ENCODE measurements at places on chromosomes 1 and 21. TPM values are rescaled to one million over a fixed set of nuclear protein-coding genes. Genes with fewer than 3 reads are reported as not detected.

Gene TBX19
- total RNA-seq = 1.8 TPM

Gene S100A14
- total RNA-seq = not detected

- H3K36me3 ChIP-seq = no peaks in the 10 kb centered on the region
- no peaks in the 10 kb centered on the region for H3K27me3 ChIP-seq
- DNase-seq = no peak
- no peak overlapping the region for H3K4me3 ChIP-seq
Observed at GRCh38 chr1:118217141-118217838, 32.3 kb upstream of the SPAG17 start.

Gene FCRL1
- 0.98 TPM for total RNA-seq

DNA sequence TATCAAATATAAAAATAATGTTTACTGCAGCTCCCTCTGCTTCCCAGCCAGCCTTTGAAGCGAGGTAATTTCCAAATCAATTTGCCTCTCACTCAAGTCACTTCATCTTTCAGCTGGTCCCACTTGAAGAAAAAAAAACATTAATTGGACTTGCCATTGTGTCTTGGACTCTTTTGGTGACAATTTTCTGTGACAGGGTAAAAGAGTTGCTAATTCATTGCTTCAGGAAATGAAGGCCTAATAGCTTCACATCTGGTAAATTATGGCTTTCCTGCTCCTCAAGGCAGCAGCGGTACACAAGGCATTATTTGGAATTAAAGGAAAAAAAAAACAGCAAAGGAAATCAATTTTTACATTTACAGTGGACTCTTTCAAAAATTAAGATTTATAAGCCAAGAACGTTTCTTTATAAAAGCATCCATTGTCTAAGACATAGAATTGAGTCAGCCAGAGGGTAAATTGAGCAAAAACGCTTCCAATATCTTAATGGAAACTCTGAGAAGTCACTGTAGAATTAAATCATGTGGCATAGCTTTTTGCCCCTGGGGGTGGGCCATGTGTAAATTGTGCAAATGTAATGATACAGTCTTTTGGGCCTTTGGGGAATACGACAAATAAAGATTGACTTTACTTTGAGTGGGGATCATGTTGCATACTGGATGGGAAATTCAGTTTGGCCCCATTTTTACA is 102.5 kb downstream of the LYPLAL1 start:
- H3K27me3 ChIP-seq = no peaks in the 10 kb centered on the region
- H3K27ac ChIP-seq = no peak overlapping the region
- no peaks in the 10 kb centered on the region for H3K4me1 ChIP-seq

GRCh38 chr21:15627823-15628222 is 102.0 kb upstream of the USP25 start:
- no peaks in the 10 kb centered on the region for H3K36me3 ChIP-seq
- no peaks in the 10 kb centered on the region for H3K4me1 ChIP-seq
- no peaks in the 10 kb centered on the region for H3K27me3 ChIP-seq

Gene LMOD1
- not detected for total RNA-seq

- H3K36me3 ChIP-seq = no peaks in the 10 kb centered on the region
- H3K4me1 ChIP-seq = no peaks in the 10 kb centered on the region
- H3K27ac ChIP-seq = no peak overlapping the region
- H3K27me3 ChIP-seq = no peaks in the 10 kb centered on the region
Observed at GRCh38 chr1:220330265-220330664, 58.0 kb upstream of the RAB3GAP2 start.

Gene KCNK2
- total RNA-seq = not detected

GRCh38 chr1:11845641-11846335 is 1.8 kb downstream of the NPPA start:
- DNase-seq = no peak
- peaks cover 19% of the 10 kb centered on the region for H3K36me3 ChIP-seq
- no peak overlapping the region for H3K27ac ChIP-seq
- H3K4me1 ChIP-seq = no peaks in the 10 kb centered on the region
- no peak overlapping the region for H3K4me3 ChIP-seq

Gene DLGAP3
- 0.44 TPM for total RNA-seq

DNA sequence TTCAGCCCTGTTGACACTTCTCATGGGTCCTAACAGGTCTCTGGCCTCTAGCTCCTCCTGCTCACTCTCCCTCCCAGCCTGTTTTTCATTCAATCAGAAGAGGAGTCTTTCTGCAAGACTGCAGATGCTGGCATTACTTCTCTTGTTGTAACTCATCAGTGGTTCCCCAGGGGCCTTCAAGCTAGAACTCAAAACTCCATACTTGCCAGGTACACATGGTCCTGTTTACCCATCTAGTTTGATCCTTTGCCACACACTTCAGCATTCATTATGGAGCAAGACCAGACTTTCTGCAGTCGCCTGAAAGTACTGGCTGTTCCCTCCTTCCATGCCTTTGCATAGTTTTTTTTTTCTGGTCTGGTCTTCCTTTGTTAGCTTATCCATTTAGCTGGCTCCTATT is 47.9 kb downstream of the SERBP1 start:
- H3K36me3 ChIP-seq = no peaks in the 10 kb centered on the region
- H3K27ac ChIP-seq = no peak overlapping the region
- no peak overlapping the region for H3K4me3 ChIP-seq
- H3K4me1 ChIP-seq = no peaks in the 10 kb centered on the region
- no peaks in the 10 kb centered on the region for H3K27me3 ChIP-seq

Gene FCGR3A
- 0.34 TPM for total RNA-seq

Gene NTRK1
- total RNA-seq = 0.52 TPM

DNA sequence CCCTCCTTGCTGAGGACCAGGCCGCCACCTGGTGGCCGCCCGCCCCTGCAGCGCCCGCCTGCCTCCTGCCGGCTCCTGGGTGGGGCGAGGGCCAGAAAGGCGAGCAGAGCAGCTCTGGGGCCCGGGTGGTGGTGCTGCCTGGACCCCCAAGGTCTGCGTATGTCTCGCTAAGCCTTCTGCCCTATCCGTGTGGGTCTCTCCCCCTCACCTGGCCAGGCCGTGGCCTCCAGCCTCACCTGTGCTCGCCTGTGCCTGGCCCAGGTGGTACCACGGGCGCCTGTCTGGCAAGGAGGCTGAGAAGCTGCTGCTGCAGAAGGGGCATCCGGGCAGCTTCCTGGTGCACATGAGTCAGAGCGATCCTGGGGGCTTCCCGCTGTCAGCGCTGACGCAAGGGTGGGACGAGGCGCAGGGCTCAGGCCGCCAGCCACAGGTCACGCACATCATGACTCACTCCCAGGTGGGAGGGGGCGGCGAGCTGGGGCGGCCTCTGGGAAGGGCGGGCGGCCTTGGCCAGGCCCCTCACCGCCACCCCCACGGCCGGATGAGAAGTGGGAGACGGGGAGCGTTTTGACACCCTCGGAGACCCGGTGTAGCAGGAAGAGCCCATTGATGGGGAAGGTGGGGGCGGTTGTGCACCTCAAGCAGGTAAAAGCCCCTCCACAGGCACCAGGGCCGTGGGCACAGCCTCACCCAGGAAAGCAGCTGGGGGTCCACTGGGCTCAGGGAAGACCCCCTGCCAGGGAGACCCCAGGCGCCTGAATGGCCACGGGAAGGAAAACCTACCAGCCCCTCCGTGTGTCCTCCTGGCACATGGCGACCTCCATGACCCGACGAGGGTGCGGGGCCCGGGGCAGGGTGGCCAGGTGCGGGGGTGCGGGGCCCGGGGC is 9.9 kb downstream of the RNF223 start:
- peaks cover 39% of the 10 kb centered on the region for H3K27me3 ChIP-seq
- no peaks in the 10 kb centered on the region for H3K36me3 ChIP-seq
- peaks cover 44% of the 10 kb centered on the region for H3K4me1 ChIP-seq
- no peak overlapping the region for H3K27ac ChIP-seq
- DNase-seq = peak; percentile 62

All from CD4-positive, alpha-beta T cell (primary cell).